ENCODE measurements at places on chromosomes 5 and 9.

DNA sequence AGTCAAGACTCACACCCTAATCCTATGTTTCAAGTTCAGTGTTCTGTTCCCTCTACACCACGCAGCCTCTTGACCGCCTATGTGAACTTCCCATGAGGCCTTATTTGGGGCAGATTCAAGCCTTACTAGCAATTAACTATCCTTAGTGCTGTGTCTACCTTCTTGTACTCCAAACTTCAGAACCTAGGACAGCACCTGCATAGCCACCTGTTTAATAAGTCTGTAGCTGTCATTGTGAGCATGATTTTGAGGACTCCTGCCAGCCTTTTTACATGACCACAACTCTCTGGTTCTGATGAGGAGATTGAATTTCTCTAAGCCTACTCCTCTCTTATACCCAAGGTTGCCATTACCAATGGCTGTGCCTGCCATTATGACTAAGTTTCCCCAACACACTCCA, 50.8 kb upstream of the PCSK1 start:
- DNase-seq, result no peak

GRCh38 chr5:142636698-142637324, 49.1 kb downstream of the FGF1 start:
- DNase-seq, result no peak

DNA sequence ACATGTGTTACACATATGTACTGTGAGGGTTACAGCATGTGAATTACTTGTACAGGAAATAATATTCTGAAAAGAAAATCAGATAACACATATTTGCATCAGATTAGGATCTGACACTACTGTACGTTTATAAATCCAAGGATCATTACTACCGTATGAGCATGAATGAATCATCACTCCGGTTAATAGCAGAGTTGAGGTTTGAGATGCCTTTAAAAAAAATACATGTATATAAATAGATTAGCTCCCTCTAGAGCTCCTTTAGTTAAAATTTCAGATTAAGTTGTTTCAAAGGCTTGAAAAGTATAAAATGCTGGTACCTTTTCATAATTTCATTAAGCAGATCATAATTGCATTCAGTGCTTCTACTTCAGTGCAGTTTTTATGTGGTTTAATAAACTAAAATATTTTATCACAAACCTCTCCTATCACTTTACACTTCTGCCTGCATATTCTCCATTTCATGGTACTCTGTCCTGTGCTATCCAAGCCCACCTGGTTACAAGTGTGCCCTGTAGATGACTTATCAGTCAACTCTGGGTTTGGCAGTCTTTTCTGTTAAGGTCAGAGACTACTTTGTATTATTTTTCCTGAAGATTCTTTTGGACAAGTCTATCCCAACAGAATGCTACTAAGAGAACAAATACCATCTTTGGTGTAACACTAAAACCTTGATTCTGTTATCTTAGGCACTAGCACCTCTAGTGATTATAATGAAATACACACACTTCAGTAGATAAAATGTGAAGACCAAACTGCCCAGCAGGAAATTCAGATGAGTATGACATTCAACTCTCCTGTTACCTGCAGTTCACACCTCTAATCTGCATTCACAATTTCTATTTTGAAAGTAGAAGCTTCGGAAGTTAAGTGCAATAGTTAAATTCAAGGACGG, 48.0 kb upstream of the POU5F2 start:
- DNase-seq, result no peak

- DNase-seq, result no peak
These were observed 9.2 kb downstream of the ENC1 start for GRCh38 chr5:74631081-74631953.

GRCh38 chr9:134069480-134070399, 1.9 kb upstream of the BRD3 start:
- no peak for DNase-seq

DNA sequence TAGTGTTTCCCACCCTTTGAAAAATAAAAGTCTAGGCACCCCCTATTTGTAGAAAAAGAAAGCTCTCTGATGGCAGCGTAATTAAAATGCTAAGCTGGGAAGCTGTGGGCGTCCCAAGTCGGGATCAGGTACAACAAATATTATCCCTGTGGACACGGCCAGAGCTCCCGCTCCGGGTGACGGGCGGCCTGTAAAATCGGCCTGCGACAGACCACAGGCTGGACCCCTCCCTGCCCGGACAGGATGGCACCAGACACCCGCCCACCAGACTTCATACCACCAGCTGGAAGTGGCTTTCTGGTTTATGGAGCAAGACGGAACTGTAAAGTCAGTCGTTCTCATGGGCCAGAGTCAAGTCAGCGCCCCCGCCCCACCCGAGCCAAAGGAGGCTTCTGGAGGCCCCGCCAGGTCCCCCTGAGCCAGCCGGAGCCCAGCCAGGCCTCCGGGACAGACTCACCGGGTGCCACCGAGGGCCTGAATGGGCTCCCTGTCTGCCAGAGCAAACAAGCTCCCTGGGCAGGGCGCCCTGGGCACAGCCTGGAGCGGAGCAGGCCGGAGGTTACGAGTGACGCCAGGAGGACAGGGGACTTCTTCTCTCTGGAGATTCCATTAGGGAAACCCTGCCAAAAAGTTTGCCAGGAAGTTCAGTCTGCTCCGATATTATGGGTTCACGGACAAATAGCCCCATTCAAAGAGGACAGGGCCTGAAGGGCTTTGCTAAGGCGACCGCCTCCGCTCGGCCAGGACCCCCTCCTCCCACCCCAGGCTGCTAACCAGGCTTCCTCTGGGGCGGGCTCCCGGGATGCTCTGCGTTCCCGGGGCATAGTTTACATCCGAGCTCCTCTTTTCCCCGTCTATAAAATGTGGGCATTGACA, 173.7 kb downstream of the ERCC6L2 start:
- no peak for DNase-seq

DNA sequence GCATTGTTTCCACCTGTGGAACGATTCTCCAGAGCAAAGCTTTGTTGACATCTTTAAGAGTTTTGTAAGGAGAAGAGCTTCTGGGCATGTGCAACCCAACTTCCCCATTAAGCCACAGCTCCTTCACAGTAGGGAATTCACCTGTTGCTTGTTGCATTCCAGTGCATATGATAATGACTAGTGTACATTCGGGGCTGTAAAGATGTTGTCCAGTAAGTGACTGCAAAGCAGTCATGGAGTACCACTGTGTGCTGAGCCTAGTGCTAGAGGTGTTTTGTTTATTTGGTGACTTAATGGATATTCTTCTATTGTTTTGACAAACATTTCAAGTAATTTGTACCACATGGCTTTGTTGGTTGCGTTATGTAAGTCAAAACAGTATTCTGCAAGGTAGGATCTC, 12.8 kb downstream of the UGCG start:
- DNase-seq, result no peak

GRCh38 chr9:123157221-123157620, 111.2 kb downstream of the STRBP start:
- no peak for DNase-seq

DNA sequence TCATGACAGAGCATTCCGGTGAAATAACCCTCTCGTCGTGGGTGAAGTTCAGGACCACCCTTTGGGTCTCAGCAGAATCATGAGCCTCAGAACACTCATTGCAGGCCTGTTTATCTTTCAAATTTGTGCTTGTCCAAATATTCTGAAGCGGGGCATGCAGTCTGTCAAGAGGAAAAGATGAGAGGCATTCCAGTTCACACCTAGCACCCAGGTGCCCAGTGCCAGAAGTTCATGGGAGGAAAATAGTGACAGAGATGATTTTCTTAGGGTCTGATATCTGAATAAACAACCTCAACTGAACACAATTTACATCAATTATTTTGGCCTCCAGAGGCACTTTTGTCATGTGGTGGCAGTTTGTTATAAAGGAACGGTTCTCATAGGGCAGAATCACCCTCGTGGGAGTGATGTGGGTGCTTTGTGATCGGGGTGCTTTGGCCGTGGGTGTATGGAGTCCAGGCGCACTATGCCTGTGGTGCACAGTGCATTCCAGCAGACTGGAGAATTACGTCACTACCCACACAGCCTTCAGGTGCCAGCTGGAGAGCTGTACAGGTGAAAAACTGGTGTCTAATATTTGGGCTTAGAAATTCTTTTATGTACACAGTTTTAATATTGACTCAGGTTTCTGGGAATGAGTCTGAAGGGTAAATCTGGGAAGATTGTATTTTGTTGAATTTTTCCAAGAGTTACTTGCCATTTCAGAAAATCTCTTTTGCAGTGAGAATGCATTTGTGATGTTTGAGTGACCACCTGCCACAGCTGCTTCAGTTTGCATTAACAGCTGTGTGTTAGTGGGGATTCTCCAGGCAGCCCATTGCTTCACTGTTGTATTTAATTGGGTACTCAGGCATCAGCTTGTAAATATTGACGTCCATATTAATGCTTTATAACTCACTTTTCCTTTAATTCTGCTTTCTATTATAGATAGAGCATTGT, 289.3 kb downstream of the FANCC start:
- DNase-seq, result no peak

DNA sequence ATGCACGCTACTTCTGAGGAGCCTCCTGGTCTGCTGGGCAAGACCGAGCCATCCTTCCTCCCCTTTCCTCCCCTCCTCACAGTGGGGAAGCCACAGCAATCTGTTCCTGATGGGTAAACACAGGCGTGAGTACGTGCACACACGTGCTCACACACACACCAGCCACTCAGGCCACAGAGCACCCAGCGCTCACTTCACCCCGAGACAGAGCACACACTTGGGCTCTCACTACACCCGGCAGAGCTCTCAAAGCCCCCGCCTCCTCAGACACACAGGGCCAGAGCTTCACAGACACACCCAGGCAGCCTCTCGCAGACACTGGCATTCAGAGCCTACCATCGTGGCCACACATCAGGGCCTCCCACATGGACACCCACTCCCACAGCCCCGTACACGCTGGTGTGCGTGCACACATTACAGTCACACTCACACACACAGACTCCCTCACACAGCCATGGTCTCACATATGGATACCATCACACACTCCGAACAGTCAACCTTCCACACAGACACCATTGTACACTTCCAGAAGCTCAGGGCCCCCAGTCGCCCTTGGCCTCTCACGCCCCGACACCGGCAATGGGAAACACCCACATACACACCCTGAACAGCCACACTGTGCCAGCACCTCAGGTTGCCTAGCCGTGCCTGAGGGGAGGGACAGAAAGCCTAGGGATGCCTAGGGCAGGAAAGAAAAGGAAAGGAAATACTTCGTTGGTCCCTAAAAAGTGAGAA, 13.5 kb downstream of the CNTFR start:
- no peak for DNase-seq

DNA sequence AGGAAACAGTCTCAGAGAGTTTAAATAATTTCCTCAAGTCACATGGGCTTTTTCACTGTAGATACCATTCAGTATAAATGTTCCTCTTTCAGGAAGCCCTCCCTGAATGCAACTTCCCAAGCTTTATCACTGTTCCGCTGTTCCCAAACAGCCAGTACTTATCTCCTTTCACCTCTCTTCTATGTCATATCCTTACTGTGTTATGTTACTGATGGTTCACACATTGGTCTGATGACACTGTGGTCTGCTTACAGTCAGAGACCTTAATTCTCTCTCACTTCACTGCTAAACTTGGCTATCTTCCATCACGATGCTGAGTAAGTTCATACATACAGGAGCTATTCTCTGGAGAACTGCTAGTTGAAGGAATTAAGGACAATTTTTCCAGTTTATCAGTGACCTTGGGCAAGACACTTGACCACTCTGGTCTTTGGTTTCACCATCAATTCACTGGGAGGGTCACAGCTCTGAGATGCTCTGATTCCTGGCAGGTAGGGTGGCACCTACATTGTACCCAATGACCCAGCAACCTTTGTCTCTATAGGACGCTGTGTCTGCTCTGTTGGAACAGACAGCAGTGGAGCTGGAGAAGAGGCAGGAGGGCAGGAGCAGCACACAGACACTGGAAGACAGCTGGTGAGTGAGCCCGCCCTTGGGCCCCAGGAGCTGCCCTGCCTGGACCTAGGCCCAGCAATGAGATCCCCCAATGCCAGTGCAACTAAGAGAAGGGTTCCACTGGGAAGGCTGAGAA, 42.1 kb upstream of the RARS1 start:
- DNase-seq, result no peak

GRCh38 chr9:131411719-131412681, 18.1 kb downstream of the PRRC2B start:
- DNase-seq, result no peak

DNA sequence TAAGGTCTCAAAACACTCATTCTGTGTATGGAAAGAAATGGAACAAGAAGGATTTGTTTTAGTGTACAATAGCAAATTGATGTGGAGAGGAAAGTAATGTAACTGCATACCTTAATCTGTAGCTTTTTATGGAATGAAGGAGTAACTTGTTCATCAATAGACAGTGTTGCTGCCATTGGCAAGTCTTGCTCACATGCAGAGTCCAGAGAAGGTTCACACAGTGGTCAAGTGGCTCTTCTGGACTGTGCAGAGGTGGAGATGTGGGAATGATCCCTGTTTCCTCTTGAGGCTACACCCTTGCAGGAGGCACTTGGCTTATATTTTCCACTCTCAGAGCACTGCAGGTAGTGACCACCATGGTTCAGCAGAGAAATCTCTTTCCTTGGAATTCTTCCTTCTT, 132.9 kb upstream of the ANKH start:
- no peak for DNase-seq

- DNase-seq, result no peak
These were observed 26.3 kb downstream of the ANP32B start for GRCh38 chr9:98009437-98009836.

DNA sequence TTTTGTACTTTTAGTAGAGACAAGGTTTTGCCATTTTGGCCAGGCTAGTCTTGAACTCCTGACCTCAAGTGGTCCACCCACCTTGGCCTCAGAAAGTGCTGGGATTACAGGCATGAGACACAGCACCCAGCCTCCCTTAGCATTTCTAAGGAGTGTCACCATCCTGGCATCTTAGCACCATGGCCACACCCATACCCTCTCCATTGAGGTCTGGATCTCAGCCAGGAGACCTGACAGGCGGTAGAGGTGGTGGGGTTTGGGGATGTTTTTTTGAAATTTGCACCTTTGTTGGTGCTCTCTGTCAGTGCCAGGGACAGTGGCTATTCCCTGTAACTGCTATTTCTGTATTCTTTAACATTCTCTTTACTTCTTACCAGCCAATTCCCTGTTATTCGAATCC, 72.5 kb downstream of the TRIM36 start:
- DNase-seq, result no peak

- no peak for DNase-seq
These were observed 41.6 kb downstream of the ADAMTS12 start for GRCh38 chr5:33850100-33850594.

GRCh38 chr5:23627976-23628375, 120.6 kb downstream of the PRDM9 start:
- no peak for DNase-seq

DNA sequence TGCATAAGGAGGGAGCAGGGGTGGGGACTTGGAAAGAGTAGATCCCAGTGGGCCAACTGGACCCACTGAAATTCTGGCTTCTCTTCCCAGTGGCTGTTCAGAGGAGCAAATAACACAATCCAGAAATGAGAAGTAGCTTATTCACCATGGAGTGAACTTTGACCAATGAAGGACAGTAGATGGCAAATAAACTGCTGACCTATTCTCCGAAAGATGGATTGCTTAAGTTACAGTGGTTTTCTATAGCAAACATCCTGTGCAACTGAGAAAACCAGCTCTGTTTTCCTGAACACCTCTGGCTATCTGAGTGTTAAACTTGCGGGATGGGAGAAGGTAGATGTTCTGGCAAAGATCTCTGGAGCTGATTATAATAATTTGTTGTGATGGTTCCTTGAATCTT, 325.1 kb downstream of the SPATA31D1 start:
- DNase-seq, result no peak

GRCh38 chr9:38022995-38023394, 46.0 kb downstream of the SHB start:
- DNase-seq, result no peak
